Tongue (tissue), 3 donors: ENCODE measurements at places on chromosomes 11 and 22. TPM values are rescaled to one million over a fixed set of nuclear protein-coding genes. Genes with fewer than 3 reads are reported as not detected.
A peak's percentile ranks its signal among the peaks of the same experiment; 100 is the strongest.

- no peak for DNase-seq
These were observed 311.8 kb downstream of the SBF2 start for GRCh38 chr11:9982127-9982795.

- DNase-seq = no peak
These were observed 25.8 kb upstream of the TREH start for GRCh38 chr11:118705111-118705741.

HORMAD2 gene
- total RNA-seq = not detected

- DNase-seq = no peak
These were observed 5.8 kb downstream of the SLC1A2 start for GRCh38 chr11:35413598-35413997.

- peak; percentile 44 for DNase-seq
These were observed 1.5 kb downstream of the YPEL4 start for GRCh38 chr11:57647960-57648800.

GRCh38 chr22:25098445-25099081 is 101.1 kb upstream of the CRYBB3 start:
- no peak for DNase-seq
